ENCODE measurements at places on chromosomes 7 and 10. TPM values are rescaled to one million over a fixed set of nuclear protein-coding genes. Genes with fewer than 3 reads are reported as not detected.

The CALHM1 gene
- not detected for total RNA-seq

The LIPN gene
- not detected for total RNA-seq

DNA sequence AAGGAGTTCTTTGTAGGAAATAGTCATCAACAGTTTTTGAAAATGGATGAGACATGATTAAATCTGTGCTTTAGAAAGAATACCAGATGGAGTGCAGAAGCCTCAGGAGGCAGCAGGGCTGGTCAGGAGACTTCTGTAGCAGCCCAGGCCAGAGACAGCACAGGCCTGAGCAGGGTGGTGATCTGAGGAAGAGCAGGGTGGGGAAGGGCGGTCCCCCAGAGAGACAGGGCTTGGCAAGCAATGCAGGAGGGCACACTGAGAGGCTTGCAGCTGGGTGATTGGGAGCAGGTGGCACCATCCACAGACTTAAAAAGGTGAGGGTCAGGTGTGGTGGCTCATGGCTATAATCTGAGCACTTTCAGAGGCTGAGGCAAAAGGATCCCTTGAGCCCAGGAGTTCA, 4.3 kb upstream of the SMKR1 start:
- no peak for DNase-seq

- DNase-seq: no peak
Observed at GRCh38 chr7:153130052-153130451, 370.5 kb downstream of the ACTR3B start.
